ENCODE measurements at places on chromosomes 4 and X.

- no peak for DNase-seq
Measured at GRCh38 chr4:4613641-4614286, 71.9 kb upstream of the STX18 start.

DNA sequence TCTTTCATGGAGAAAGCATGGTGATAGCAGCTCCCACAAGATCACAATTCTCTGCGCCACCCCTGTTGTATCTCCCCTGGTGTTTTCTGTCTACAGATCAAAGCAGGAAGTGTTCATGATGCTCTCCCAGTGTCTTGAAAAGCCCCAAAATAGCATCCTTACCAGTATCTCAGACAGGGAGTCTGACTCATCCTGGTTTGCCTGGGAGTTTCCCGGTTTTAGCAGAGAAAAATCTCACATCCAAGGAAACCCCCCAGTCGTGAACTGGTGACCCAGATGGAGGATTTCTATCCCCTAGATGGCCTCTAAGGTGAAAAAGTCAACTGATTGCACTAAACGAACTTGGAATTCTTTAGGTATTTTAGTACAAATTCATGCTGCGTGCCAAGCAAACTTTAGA, 64.3 kb upstream of the NR0B1 start:
- no peak for DNase-seq

- no peak for DNase-seq
Measured at GRCh38 chrX:104659005-104659744, 93.2 kb downstream of the IL1RAPL2 start.

DNA sequence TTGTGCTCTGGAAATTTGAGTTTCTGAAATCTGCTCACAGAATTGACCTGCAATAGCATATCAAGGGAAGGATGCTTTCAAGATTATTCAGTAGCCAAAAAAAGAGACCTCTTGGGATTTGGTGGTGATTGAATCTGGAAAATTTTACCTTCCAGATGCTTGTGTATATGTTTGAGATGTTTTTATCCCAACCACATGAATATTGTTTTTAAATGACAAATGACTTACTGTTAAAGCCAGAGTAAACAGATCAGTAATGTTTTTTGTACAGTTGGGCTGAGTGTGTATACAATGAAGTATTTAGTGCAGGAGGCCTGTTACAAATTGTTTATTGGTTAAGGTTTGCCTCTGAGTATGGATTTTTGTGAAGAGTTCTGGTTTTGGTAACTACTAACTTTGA, 126.5 kb downstream of the CBR4 start:
- no peak for DNase-seq

DNA sequence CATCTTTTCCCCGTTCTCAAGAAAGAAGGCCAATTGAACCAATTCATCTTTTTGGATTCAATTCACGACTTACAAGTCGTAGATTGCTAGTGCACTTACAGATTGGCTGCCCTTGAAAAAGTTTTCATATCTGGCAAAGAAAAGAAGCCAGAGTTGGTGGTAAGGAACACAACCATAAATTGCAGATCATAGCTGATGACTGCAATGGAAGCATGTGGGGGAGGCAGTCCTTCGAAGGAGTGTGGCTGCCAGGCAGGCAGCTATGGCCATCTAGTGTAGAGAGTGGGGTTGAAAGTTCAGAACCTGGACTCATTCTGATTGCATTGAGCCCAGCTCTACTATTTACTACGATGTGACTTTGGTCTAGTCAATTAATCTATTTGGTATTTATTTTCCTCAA, 4.5 kb downstream of the GPM6A start:
- DNase-seq = no peak

- DNase-seq = no peak
Measured at GRCh38 chr4:153788413-153789276, at the start of gene SFRP2. Gene SFRP2 (minus strand): TSS chr4:153789083. CDS start chr4:153788835, 248 bp downstream.

GRCh38 chr4:96406742-96407141, 566.8 kb downstream of the PDHA2 start:
- DNase-seq = no peak

GRCh38 chr4:137531168-137531985, 917 bp downstream of the PCDH18 start:
- DNase-seq = no peak

GRCh38 chr4:23763559-23763958, 126.3 kb downstream of the PPARGC1A start:
- no peak for DNase-seq

DNA sequence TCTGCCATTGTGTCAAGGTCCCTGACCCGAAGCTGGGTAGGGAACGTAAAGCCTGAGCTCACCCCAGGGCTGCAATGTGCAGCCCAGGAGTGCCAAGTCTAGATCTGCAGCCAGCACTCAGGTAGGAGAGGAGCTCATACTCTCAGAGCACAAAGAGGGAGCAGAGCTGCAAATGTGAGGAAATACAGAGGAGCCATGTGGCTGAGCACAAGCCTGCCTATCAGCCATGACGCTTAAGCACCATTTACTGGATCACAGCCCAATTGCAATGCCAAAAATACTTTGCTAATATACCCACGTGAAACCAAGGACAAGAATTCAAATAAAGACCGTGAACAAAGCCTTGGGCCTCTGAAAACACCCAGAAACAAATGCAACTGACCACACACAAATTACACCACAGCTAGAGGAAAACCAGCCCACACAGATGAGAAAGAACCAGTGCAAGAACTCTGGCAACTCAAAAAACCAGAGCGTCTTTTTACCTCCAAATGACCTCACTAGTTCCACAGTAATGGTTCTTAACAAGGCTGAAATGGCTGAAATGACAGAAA, 69.0 kb upstream of the HPF1 start:
- no peak for DNase-seq

DNA sequence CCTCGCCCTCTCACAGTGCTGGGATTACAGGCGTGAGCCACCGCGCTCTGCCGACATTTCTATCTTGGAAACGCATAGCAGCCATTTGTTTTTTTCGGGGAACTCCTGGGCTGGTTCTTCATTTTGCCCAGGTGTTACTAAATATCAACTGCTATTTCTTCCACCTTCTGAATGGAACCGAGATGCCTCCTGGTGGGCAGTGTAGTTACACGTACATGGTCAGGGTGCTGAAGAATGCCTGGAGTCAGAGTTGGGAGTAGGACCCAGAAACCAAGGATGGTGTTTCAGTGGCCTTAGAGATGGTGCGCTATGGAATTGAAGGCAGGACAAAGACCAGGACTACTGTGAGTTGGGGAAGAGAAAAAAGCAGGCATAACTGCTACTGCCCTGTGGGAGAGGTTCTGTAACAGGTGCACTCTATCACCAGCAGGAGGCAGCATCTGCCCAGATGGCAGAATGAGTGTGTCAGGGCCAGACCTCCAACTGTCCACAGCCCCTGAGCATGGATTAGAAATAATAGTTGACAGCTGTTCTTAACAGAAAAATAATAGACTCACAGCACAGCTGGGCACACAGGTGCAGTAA, 81.7 kb downstream of the ZC4H2 start:
- DNase-seq = no peak

GRCh38 chr4:153064571-153064970, 128.4 kb downstream of the FHDC1 start:
- no peak for DNase-seq

DNA sequence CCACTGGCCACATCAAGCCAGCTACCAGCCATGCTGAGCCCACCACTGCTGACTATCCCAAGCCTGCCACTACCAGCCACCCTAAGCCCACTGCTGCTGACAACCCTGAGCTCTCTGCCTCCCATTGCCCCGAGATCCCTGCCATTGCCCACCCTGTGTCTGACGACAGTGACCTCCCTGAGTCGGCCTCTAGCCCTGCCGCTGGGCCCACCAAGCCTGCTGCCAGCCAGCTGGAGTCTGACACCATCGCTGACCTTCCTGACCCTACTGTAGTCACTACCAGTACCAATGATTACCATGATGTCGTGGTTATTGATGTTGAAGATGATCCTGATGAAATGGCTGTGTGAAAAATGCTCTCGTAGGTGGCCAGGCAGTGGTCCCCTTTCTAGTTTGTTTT, 4.7 kb downstream of the GPR50 start:
- DNase-seq = no peak

DNA sequence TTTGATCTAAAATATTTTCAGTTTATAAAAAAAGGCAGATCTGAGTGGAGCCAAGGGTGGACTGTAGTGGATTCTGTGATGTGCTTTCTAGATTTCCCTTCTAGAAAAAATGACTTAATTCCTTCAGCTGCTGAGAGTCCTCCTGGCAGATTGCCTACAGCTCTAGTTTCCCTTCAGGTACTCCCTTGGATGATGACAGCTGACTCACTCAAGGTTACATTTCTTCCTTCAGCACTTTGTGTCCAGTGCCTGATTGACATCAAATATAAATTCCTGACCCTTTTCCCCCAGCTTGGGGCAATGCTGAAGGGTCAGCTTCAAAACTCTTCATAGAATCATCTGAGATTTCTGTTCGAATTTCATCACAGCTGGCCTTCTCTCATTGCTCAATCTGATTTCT, 161.7 kb downstream of the EMCN start:
- DNase-seq = no peak
